ENCODE measurements at places on chromosomes 2 and 18. TPM values are rescaled to one million over a fixed set of nuclear protein-coding genes. Genes with fewer than 3 reads are reported as not detected.

DNA sequence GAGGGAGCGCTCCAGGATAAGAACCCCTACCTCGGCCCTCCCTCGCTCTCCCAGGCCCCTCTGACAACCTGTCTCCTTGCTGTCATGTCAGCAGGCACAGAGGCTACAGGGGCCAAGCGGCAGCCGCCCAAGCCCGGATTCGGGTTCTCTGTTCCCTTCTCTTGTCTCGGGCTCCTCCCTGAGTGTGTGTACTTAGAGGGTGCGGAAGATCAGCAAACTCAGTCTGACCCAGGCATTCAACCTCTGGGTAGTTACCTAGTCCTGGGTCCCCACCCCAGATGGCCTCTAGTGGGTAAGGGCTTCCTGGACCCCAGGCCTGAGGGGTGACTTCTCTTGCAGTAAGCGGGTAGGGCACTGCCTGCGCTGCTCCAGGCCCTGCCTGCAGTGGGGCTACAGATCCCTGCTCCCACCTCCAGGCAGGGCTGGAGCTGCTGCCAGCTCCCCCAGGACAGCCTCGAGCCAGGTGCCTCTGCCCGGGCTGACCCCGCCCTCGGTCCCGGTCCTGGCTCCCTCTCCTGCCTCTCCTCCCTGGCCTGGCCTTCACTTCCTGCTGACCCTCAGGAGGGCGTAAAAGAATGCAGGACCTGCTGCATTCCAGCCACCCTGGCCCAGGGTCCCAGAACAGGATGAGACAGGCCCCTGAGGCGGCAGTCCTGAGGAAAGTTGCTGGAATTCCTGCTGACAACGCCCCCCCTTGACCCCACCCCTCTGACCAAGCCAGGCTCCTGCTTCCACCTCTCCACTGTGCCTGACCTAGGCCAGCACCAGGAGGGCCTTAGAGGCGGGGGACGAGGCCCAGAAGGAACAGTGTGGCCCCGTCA lies 22.0 kb downstream of the GPC1 start:
- no peak for DNase-seq

DNA sequence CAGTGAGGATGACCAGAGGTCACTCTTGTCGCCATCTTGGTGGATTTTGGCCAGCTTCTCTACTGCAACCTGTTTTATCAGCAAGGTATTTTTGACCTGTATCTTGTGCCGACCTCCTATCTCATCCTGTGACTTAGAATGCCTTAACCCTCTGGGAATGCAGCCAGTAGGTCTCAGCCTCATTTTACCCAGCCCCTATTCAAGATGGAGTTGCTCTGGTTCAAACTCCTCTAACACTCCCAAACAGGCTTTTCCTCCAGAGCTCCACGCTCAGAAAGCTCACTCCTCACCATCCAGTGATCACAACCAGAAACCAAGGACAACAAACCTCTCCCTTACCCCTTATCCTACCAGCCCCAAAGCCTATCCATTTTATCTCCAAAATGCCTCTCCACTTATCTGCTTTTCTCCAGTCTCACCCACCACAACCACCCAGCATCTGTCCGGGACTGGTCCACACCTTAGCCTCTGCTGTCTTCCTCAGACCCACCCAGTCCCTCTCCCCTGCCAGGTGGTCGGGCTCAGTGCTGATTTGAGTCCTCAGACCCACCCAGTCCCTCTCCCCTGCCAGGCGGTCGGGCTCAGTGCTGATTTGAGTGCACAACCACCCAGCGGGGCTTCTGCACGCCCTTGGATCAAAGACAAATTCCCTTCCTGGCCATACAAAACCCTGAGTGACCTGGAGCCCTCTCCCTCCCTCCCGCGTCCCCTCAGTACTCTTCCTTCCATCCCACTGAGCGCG lies 11.7 kb upstream of the SMAD7 start:
- no peak for DNase-seq

GRCh38 chr2:18104595-18105224 lies 226.2 kb downstream of the KCNS3 start:
- no peak for DNase-seq

DNA sequence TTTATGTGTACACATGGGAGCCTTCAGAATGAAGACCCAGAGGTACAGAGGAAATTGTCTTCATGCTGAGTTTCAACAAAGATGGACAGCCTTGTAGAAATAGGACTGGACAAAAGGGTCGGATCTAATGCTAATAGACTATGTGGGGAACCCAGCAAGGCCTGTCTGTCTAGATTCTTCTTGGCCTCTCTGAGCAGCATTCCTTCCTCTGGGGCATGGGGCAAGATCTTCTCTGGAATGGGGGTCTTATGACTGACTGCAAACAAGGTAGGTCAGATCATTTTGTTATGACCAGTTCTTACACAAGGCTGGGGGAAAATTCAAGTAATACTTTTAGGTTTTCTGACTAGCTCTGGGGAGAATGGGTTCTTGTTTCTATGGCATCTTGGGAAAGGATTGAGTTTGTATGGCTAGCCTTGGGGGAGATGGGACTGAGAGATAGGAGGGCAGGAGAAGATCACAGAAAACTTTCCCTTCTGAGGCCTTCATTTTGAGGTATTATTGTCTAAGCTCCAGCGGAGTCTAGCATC lies 14.3 kb downstream of the SPATA3 start:
- no peak for DNase-seq

DNA sequence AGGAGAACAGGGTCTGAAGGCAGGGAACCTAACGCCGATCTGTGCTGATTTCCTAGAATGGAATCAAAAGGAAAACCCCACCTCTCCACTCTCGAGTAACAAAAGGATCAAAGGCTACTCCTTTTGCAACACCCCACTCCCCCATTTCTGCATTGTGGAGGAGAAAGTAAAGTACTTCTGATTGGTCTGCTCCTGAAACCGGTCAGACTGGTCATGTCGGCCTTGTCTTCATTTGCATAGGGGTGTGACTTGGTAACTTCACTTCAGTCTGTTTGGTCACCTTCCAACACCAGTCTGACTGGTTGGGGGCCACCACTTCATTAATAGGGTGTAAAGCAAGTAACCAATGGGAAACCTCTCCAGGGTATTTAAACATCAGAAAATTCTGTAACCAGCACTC lies 771.9 kb downstream of the ERBB4 start:
- DNase-seq = peak; percentile 51

- DNase-seq = no peak
Observed at GRCh38 chr2:63818271-63818670, 23.4 kb upstream of the UGP2 start.

- peak; percentile 45 for DNase-seq
Observed at GRCh38 chr2:180033993-180034894, 27.1 kb upstream of the CWC22 start.

The SERPINB11 gene
- not detected for polyA plus RNA-seq

The IL1RL2 gene
- 1.4 TPM for polyA plus RNA-seq

The DNAJC5G gene
- polyA plus RNA-seq = 1.7 TPM

The KIF1A gene
- polyA plus RNA-seq = 14.0 TPM

The DAW1 gene
- 0.72 TPM for polyA plus RNA-seq
